ENCODE measurements at places on chromosomes 6 and 20.
A peak's percentile ranks its signal among the peaks of the same experiment; 100 is the strongest.

DNA sequence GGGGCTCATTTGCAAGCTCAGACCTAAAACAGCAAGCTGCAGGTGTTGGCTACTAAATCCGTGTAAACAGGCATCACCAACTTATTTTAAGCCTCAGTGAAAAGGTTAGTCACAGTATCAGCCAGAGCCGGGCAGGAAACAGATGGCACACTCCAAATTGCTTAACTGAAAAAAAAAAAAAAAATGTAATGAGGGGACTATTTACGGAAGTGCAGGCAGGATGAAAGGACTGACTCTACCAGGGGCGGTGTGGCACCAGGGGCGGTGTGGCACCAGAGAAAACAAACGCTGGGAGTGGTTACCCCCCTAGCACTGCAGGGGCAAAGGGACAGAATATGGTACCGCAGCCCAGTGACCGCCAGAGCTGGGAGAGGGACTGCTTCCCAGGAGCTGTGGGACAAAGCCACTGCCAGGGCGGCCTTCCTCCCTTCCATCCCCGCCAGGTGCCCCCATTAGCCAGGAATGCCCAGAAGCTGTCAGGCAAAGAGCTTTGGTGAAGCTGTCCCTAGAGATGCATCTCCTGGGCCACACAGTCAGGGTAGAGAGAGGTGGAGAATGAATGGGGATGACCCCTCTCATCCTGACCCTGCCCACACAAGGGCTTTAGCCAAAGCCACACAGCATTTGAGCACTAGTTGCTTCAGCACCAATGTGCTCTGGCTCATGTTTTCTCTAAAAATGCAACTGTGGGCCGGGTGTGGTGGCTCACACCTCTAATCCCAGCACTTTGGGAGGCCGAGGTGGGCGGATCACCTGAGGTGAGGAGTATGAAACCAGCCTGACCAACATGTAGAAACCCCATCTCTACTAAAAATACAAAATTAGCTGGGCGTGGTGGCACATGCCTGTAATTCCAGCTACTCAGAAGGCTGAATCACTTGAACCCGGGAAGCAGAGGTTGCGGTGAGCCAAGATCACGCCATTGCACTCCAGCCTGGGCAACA is 39.6 kb upstream of the GFOD1 start:
- peak; percentile 41 for DNase-seq

DNA sequence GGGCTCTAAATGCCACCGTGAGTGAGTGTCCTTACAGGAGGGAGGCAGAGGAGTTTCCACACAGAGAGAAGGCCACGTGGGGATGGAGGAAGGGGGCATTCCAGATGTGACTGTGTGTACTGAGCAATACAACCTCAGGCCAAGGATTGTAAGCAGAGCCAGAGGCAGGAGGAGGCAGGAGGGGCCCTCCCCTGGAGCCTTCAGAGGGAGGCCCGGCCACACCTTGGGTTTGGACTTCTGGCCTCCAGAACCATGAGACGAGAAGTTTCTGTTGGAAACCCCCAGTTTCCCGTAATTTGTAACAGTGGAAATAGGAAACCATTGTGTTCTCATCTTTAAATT is 9.3 kb upstream of the KIF25 start:
- DNase-seq: no peak

DNA sequence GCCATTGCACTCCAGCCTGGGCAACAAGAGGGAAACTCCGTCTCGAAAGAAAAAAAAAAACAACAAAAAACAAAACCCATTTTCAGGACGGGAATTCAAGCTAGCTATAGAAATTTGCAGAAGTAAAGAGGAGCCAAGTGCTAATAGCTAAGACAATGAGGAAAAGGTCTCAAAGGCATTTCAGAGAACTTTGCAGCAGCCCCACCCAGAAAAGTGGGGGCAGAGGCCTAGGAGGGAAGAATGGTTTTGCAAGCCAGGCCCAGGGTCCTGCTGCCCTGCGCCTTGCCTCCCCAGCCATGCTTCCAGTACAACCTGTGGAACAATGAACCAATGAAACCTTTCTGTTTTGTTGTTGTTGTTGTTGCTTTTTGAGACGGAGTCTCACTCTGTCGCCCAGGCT is 38.3 kb upstream of the SAMHD1 start:
- no peak for DNase-seq

GRCh38 chr20:37864298-37864697 is 38.6 kb upstream of the VSTM2L start:
- DNase-seq: no peak

- DNase-seq: no peak
Measured at GRCh38 chr6:91659891-91660290, 1073.0 kb upstream of the MAP3K7 start.

DNA sequence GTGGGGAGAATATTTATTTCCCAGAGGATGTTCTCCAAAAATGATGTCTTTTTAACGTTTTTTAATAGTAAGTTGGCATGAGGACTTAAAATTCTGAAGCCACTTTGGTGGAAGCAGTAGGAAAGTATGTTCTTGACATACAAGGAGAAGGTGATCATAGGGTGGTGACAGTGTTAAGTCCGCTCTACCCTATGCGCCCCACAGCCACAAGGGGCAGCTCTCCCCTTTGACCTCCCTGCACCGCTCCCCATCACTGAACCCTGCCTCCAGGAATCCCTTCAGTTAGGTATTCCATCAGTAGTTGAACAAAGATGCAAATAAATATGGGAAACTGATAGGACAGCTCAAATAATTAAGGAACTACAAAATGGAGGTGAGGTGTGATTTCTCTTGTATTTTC is 111.4 kb downstream of the PLEKHG1 start:
- no peak for DNase-seq

DNA sequence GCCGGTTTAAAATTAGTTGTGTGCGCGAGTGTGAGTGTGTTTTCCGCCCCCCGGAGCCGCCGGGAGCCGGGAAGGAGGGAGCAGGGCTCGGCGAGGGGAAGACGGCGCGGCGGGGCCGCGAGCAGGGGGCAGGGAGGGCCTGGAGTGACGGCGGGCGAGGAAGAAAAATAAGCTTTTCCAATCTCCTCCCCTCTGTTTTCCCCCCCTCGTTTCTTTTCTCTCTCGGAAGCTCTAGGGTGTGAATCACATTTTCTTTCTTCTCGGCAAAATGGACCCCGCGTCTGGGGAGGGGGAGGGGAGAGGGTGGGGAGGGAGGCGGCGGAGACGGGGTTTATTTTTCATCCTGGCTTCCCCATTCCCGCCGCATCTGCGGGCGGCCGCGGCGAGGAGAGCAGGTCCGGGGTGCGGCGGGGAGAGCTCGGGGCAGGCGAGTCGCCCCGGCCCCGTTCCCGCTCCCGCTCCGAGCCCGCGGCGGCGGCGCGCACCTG is 881 bp downstream of the BICRAL start:
- peak; percentile 77 for DNase-seq

GRCh38 chr6:56263596-56264315 is 16.4 kb upstream of the COL21A1 start:
- no peak for DNase-seq

DNA sequence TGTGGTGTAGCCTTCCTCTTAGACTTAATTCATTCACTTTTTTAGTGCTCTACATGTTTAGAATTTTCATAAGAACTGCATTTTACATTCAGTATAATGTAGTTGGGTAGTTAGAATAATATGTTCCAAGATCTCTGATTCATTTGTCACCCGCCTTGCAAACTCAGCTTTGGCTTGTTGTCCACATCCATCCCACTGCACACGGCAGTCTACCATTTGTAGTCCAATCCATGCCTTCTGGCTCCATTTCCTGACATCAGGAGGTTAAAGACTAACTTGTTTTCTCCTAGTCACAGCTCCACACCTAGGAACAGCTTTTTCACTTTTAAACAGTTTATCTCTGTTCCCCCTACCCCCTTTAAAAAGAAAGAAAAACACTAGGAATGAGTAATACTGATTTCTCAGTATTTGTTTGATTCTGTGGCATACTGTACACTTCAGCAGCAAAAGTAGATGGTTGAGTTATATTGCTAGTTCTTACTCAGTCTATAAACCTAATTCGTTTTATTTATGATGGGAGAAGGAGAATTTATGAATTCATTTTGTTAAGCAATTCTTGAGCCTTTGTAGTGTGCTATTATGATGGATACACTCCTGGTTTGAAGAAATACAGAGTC is 180.9 kb downstream of the ARID1B start:
- no peak for DNase-seq

- no peak for DNase-seq
Measured at GRCh38 chr6:135546680-135547418, 49.3 kb upstream of the AHI1 start.

DNA sequence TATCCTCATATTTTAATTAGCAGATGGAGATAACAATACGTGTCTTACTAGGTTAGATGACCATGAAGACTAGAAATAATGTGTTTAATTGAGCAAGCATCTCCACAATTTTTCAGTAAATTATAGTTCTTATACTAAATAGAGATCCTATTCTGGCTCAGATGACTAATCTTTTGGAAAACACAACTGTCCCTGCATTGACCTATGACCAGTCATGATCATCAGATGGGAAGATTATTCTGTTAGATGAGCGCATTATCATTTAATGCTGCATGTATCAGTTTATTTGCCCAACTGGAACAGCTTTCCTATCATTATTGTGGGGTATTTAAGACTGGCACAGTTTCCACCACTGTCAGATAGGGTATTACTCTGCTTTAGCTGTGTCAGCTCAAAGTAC is 185.5 kb downstream of the MOXD1 start:
- no peak for DNase-seq

DNA sequence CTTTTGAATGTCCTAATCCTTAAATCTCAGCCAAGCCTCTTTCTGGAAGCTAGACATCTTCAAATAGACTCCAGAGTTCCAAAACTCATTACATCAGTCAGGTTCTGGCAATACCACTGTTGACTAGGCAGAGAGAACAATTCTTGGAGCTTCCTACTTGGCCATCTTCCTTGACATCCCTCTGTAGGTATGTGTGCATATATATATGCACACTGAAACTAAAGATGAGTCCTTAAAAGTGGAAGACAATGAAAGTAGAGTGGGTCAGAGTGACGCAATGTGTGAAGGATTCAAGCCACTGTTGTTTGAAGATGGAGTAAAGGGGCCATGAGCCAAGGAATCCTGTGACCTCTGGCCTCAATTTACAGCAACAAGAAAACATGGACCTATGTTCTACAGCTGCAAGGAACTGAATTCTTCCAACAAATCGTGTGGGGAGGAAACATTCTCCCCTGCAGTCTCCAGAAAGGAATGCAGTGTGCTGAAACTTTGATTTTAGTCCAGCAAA is 18.7 kb upstream of the DUSP22 start:
- DNase-seq: no peak

DNA sequence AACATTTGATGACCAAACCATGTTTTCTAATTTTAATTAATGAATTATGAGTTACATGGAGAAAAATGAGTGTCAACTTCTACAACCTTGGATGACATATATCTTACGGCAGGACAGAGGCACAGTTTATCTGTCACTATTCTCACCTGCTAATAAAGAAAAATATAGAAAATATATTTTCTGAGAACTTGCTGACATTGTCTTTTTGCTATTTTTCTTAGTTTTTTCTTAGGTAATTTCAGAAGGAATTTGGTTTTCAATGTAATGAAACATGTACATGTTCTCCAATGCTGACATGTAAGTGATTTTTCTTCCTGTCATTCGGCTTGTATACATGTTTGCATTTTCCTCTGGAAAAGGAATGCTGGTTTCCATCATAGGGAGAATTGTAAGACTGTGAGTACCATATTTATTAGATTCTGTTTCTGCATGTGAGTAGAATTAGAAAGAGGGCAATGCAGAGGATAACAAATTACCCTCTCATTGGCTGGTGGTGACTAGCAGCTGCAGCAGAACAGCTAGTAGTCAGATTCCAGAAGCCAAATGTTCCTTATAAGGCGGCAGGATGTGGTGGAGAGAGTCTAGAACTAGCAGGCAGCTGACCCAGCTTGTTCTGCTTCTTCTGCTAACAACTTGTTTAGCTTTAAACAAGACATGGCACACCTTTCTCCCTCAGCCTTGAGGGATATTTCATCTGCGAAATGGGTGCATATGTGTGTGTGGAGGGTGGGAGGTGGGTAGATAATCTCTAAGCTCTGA is 132.8 kb upstream of the SPACA1 start:
- no peak for DNase-seq

DNA sequence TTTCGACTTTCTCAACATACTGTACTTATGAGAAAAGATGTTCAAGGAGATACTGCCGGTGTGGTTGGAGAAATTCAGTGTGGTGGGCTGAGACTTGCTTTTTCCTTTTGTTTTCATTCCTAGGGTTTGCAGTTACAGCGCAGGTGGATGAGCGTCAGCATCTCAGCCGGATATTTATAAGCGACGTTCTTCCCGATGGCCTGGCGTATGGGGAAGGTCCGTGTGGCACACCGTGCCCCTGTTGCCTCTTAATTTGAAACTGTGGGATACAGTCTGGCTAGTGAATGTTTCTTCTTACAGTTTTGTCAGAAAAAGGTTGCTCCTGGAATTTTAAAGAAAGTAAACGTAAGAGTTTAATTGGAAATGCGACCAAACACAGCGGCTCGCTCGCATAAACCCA is 81.7 kb upstream of the CLDN20 start:
- DNase-seq: no peak

DNA sequence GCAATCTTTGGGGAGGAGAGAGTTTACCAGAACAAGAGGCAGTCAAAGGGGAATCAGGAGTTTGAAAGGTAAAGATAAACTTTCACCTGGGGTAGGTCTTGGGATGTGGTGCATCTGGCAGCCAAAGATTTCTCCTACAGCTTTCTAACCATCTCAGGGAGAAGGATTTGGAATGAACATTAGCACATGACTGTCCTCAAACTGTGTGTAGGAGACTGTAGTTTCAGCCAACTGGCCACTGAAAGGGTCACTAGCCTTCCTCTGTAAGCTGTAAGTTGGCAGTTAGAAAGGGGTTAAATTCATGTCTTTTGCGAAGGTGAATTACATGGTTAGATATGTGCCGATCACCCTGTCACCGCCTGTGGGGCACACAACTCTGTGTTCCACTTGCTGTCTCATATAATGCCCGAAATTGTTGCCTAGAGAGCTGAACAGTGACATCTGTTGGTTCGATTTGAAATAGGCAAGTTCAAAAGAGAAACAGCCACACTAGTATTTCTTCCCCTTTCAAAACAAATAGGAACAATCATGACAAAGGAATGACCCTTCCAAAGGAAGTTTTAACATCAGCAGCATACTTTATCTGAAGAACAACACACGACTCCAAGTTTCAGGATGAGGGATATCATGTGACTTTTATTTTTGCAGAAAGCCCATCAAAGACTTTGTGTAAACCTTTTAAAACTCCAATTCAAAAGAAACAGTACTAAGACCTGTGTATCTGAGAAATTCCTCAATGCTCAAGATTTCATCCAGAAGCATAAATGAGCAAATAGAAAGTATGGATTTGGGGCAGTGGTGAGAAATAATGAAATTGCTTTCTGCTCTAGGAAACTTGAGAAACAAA is 1.1 kb upstream of the OPN5 start:
- no peak for DNase-seq

DNA sequence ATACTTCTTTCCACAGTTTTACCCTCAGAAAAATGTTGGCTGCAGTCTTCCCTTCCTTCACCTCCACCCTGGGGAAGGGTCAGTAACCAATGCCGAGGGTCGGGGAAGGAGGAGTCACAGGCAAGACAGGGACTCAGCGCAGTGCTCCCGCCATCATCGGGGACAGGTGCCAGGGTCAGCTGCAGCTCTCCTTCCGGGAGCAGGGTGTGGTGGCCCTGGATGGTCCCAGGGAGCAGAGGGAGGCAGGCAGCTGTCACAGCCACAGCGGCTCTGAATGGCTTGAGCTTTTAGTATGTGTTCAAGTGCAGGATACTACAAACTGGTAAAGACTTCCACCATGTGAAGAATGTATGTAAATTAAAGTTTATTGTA is 26.0 kb upstream of the PI16 start:
- DNase-seq: no peak

GRCh38 chr6:107202876-107203468 is 87.7 kb upstream of the BEND3 start:
- no peak for DNase-seq

GRCh38 chr6:102390541-102390940 is 997.0 kb downstream of the GRIK2 start:
- no peak for DNase-seq
